ENCODE measurements at places on chromosomes 16 and 17.

DNA sequence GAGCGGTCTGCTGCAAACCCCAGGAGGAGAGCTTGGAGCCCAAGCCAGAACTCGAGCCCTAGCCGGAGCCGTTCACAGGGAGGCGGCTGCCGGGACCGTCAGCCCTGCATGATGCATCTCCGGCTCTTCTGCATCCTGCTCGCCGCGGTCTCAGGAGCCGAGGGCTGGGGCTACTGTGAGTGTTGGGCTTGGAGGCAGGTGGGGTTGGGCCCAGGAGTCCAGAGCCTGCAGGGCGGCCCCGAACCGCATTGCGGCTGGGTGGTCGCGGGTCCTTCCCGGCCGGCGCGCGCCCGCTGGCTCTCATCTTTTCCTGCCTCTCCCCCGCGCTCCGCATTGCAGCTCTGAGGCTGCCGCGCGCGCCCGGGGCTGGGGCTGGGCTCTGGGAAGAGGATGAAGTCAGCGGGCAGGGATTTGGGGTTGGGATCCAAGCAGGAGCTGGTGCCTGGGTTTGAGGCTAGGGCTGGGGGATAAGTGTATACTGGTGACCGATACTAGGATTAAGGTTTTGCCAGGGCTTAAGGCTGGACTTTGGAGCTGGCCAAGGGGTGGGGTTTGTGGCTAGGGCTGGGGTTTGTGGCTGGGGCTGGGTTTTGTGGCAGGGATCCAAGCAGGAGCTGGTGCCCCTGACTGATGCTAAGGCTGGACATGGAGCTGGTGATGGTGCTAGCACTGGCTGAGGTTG is 532 bp downstream of the CNTNAP1 start:
- peak; percentile 75 for DNase-seq

DNA sequence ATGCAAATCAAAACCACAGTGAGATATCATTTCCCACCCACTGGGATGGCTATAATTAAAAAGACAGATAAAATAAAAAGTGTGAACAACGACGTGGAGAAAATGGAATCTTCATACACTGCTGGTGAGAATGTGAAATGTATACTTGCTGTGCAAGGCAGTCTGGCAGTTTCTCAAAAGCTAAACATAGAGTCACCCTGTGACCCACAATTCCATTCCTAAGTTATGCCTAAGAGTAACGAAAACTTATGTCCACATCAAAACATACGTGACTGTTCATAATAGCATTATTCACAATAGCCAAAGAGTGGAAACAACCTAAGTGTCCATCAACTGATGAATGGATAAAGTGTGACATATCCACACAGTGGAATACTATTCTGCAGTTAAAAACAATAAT is 38.1 kb upstream of the VPS4A start:
- DNase-seq, result no peak

- no peak for DNase-seq
Observed at GRCh38 chr17:81399481-81400153, 4.4 kb downstream of the BAHCC1 start.

DNA sequence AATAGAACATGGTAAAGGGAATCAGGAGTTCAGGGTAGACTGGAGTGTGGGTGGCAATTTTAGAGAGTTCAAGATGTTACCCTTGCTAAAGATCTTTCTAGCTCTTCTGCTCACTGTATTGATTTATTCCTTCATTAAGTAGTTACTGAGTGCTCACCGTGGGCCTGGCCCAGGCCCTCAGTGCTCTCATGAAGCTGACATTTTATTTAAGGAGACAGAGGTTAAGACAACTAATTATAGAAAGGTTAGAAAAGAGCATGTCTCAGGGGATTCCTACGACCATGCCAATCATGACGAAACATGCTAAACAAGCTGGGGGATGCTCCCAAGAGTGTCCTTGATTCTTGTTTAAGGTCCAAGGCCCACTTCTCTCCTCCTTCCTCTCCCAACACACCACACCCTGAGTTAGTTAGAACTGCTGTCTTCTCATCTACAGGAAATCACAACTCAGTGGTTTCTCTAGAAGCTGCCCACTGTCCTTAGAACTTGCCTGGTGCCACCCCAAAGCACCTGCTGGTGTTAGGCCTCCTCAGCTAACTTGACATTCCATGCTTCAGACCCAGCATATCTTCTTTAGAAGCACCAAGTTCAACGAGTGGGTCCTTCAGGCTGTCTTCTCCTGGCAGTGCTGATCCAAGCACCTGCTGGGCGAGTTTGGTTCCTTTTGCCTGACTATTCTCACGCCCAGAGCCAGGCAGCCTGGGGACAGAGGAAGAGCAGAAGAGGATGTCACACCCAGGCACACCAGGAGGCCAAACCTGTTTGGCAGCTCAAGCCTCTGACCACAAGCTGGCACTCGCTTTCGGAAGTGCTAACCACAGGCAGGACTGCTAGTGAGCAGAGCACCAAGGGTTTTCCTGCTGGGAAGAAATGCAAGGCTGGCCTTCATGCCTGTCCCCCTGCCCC is 79.0 kb downstream of the GAS7 start:
- DNase-seq, result no peak

DNA sequence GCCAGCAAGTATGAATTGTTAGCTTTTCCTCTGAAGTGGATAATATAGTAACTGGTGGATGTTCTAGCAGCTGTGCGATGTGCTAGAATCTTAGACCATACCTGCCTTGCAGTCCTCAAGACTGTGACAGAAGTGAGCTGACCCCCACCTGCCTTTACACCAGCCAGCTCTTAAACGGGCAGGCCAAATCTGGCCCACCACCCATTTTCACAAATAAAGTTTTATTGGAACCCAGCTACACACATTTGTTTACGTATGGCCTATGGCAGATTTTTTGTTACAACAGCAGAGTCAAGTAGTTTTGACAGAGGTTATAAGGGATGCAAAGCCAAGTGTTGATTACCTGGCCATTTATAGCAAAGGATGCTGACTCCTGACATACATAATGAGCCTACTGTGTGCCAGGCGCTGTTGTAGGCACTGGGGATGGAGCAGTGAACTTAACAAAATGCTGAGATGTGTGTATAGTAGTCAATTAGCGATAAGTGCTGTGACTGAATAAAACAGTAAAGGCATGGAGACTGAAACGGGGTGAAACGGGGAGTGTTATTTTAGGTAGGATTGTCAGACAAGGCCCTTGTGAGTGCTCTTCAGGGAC is 79.0 kb downstream of the MSI2 start:
- no peak for DNase-seq
